Fibroblast of lung (primary cell): ENCODE measurements at places on chromosomes 2 and 18.

DNA sequence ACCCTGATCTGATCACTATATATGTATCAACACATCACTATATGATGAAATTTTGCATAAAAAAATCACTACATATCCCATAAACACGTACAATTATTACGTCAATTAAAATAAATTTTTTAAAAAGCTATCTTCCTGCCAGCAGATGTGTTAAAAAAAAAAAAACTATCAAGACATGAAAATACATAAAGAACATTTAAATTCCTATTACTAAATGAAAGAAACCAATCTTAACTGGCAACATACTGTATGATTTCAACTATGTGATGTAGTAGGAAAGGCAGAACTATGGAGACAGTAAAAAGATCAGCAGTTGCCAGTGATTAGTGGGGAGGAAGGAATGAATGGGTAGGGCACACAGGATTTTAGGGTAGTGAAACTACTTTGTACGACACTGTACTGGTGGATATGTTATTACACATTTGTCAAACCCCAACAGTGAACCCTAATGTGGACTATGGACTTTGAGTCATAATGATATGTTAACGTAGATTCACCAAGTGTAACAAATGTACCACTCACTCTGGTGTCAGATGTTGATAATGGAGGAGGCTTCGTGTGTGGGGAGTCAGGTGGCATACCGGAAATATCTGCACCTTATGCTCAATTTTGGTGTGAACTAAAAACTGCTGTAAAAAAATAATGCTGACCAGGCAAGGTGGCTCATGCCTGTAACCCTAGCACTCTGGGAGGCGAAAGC is 27.4 kb downstream of the USP34 start:
- DNase-seq: no peak

- peak; percentile 48 for DNase-seq
These were observed 77.7 kb upstream of the WDR75 start for GRCh38 chr2:189363559-189363958.

DNA sequence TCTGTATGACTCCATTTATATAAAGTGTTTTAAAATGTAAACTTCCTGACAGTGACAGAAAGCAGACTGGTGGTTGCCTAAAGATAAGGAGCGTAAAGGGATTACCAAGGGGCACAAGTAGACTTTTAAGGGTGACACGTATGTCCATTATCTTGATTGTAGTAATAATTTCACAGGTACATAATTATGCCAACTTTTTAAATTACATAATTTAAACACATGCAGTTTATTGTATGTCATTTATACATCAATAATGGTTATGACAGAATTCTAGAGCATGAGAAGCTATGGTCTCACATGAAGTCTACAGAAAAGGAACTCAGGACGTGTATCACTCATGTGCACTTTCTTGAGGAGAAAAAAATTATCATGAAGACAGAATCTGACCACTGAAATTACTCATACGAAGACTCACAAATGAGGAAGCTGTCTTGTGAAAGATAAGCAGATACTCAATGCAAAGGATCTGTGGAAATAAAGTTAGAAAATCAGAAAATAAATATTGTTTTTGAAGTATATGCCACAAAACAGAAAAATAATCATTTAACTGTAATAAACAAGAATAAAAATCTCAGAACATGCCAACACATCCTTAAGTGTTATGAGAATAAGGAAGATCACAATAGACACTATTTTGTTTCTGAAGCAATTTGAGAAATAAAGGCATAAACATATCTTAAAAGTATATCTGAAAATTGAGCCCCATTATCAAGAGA is 84.4 kb downstream of the TMEM131 start:
- DNase-seq: peak; percentile 51

- DNase-seq: no peak
These were observed 10.3 kb upstream of the INO80C start for GRCh38 chr18:35508030-35508429.

DNA sequence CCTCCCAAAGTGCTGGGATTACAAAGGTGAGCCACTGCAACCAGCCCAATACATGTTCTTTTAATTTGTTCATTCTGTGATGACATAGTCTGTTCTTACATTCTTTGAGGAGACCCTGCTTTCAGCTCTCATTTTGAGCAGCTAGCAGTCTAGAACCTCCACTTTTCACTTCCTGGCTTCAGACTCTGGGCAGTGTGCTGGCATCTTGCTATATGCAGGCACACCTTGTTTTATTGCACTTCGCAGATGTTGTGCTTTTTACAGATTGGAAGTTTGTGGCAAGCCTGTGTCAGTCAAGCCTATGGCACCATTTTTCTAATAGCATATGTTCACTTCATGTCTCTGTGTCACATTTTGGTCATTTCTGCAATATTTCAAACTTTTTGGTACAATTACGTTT is 72.4 kb downstream of the PRKCE start:
- no peak for DNase-seq

DNA sequence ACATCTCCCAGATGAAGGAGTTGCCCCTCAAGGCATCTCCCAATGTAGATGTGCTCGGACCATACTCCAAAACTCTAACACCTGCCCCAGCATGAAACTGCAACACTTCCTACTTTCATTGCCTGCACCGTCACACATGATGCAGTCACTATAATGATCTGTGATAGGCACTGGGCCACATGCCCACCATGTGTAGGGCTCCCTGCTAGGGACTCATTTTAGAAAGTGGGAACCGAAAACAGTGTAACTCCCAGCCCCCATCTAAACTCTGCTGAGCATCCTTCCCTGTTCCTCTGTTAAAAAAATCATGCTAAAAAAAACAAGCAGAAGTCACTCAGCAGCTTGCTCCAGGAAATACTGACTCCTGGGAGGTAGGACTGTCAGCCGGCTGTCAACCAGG is 496.1 kb upstream of the RAB6C start:
- no peak for DNase-seq

DNA sequence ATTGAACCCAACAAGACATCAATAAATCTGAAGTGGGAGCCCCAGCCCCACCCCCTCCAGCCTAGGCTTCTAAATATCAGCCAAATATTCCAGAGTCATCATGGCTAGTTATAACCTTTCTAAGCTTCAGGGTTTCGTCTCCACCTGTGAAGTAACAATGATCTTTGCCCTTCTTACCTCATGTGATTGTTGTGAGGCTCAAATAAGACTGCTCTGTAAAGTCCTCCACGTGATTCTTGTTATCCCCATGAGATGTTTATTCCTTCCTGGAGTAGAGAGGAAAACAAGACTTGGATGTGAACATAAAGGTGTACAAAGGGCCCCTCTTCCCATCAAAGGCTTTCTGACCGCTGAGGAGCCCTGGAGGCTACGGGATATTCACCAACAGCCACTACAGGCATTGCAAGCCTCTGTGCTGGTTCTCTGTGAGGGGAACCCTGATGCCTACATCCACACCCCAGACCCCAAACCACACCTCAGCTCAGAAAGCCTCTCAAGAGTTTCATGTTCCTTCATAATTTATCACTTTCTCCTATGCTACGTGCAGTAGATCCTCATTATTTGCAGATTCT is 20.1 kb upstream of the REEP1 start:
- DNase-seq: no peak

DNA sequence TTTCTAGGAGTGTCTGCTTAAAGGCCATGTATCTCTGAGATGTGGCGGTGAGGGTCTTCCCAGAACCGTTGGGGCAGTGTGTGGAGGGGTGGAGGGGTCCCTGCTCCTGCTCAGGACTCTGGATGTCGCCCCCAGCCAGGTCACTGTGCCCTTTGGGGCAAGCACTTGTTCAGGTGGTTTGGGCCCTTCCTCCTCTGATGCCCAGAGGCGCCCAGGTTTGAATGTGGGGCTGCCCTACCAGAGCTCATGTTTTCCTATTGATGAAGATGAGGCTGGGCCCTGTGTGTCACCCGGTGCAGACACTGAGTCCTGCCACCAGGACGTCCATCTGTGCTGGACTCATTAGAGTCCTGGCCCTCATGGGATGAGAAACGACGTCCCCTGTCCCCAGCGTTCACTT is 14.3 kb upstream of the PER2 start:
- DNase-seq: no peak

- DNase-seq: peak; percentile 43
These were observed 32.6 kb upstream of the PPP3R1 start for GRCh38 chr2:68284896-68285295.

DNA sequence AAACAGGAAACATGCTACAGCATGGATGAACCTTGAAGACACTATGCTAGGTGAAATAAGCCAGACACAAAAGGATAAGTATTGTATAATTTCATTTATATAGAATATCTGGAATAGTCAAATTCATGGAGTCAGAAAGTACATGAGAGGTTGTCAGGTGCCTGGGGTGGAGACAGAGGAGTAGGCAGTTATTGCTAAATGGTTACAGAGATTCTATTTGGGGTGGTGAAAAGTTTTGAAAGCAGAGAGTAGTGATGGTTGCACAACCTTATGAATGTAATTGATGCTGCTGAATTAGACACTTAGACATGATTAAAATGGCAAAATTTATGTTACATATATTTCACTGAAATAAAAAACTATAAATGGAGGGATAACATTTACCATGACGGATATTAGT is 197.4 kb downstream of the VAPA start:
- no peak for DNase-seq

- DNase-seq: no peak
These were observed 115.0 kb upstream of the CDCA7 start for GRCh38 chr2:173239644-173240043.
